Parietal lobe (tissue), 2 donors: ENCODE measurements at places on chromosomes 11 and 22. TPM values are rescaled to one million over a fixed set of nuclear protein-coding genes. Genes with fewer than 3 reads are reported as not detected.

TENM4 gene
- total RNA-seq, result 192 TPM

NRIP3 gene
- 8.8 TPM for total RNA-seq

MMP11 gene
- 23.8 TPM for total RNA-seq

CCDC88B gene
- 1.6 TPM for total RNA-seq

CEND1 gene
- total RNA-seq, result 11.3 TPM

TNKS1BP1 gene
- total RNA-seq, result 21.9 TPM

PVALB gene
- not detected for total RNA-seq

LRRC74B gene
- 0.31 TPM for total RNA-seq
